ENCODE measurements at places on chromosomes 5 and 9.

DNA sequence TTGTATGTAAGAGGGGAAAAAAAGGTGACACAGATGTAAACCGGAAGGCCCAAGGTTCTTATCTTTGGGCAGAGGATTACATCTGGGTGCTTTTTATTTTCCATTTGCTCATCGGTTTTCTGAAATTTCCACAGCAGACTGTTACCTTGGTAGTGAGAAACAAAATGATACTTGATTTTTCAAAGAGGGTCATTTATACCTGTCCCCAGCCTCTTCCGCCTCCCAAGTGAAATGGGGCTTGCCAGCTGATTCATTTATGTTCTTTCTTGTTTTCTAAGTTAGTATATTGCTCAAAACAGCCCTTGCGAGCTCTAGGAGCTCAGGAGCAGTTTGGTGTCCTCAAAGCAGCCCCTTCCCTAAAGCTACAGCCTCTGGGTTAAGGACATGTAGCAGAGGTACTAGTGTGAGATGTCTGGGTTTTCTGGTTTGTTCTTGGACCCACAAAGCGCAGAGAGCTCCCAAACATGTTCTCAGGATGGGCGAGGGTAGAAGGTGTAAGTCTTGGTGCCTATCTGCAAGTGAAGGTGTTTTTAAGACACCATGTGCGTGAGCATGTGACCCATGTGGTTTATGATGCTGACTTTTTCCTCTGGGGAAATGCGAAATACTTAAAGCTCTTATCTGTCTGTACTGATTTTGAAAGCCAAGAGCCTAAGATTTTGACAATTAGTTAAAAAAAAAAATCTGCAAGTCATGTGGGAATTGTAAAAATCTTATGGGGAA is 38.3 kb downstream of the DAPK1 start:
- DNase-seq: no peak

DNA sequence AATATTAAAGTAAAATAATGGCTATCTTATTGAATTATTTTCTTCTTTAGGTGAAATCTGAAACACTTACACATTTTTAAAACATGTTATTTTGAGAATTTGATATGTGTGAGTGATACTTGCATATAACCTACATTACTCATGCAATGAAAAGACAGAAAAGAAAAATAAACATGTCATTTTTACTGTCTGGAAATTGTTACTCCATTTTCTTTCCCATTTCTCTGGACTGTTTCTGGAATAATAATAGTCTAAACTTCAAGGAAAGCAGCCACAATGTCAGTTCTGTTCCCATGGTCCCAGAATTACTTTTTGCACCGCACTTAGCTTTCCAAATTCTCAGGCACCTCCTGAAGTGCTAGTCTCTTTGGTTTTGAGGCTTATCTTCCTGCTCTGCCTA is 145.5 kb downstream of the PRR16 start:
- no peak for DNase-seq

DNA sequence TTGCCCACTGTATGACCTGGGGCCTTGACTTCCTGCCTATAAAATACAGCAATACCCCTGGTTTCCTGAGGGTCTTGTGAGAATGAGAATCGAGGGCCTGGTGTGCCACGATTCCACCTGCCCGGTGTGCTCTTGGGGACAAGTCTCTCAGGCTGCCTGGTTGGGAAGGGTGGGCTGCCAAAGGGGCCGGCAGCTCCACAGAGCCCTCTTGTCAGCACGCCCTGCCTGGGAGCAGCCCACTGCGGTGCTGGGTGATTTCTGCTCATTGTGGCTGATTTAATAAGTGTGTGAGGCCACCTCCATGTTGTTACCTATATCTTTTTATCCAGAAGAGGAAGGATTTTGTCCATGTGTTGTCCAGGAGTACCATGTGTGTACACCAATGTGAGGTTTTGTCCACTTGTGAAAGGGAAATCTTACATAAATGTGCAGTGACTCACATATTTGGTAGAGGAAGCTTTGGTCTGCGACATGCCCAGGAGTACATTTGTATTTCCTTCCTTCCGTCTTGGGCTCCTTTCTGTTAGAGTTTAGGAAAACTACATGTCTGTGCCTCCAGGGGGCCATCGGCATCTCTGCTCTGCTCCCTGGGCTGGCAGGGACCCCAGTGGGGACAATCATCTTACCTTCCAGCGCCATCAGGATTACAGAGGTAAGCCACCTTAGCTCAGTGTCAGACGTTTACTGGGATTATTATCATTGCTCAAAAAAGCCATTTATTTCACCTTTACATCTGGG is 108.6 kb downstream of the PHF2 start:
- DNase-seq: no peak

DNA sequence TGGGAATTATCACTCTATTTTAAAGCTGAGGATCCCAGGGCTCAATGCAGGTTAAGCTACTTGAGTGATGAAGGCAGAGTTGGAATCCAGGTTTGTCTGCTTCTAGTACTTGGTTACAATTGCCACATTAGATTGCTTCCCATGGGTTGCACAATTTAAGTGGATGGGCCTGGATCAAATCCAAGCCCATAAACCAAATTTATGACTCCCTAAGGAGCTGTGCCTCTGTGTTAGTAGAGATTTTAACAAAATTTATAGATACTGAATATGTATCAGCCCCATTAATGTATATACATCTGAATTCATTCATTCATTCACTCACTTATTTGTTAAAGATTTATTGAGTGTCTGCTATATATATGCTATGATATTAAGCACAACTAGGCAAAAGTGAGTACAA is 332.3 kb upstream of the KLF9 start:
- no peak for DNase-seq

GRCh38 chr9:101705135-101705661 is 33.2 kb downstream of the GRIN3A start:
- no peak for DNase-seq

DNA sequence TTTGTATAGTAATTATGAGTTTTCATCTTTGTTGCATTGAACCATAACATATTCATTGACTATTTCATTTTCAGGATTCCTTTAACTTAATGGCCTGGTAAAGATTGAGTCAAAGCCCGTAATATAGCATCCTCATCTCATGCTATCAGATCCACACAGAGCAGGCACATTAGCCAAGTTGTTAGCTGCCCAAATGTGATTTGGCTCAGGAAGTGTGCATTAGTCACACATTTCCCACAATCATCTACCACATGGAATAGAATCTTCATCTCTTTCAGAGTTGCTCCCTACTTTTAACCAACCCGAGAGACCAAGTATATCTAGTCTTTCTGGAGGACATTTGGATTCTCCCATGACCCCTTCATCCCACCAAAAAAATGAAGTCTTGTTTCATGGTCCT is 481.0 kb upstream of the PTGER4 start:
- no peak for DNase-seq

DNA sequence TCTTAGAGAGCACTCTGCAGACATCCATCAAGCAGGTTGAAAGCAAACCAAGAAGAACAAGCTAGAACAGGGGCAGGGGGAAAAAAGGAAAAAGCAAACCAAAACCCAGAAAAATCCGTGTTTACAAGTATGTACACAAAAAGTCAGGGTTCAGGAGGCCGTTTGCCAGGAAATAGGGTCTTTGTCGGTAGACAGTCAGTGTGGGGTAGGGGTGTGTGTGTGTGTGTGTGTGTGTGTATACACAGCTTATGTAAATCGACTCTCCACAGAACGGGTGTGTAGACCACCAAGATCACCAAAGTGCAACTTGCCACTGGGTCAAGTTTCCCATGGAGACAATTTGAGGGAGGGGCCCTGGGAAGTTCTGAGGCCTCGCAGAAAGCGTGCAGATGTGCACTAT is 13.1 kb downstream of the SPRY4 start:
- DNase-seq: no peak

- no peak for DNase-seq
These were observed 129.9 kb upstream of the MOCS2 start for GRCh38 chr5:53239301-53239990.

DNA sequence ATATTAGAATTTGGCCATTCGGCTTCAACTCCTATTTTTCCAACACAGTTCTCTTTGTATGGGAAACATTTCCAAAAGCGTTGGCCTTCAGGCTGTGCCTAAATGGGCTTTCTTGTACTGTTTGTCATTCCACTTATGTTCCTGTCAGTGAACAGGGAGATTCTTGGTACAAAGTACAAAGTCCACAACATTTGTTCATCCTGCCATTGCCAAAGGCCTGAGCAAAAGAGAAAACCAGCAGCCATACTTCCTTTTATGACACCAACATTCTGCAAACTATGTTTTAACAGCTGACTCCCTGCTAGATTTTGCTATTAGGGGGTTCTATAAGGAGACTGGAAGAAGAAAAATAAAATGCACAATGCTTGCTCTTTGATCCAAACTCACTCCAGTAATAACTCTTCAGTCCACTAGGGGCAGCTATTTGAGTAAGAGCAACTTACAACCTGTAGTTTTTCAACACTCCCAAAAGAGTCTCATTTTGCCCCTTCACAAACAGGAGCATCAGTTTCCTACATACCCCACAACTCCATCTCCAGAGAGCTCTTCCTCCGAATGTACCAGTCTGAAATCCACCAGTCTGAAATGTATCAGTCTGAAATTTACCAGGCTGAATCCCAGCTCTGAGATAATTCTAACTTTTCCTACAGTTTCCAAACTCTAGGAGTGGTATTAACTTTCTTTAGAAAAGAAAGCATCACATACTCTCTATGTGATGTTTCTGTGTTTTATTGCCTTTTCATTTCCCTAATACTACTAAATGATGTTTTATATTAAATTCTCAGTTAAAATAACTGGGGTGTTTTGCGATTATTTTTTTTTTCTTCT is 693.8 kb downstream of the DNAH5 start:
- no peak for DNase-seq

DNA sequence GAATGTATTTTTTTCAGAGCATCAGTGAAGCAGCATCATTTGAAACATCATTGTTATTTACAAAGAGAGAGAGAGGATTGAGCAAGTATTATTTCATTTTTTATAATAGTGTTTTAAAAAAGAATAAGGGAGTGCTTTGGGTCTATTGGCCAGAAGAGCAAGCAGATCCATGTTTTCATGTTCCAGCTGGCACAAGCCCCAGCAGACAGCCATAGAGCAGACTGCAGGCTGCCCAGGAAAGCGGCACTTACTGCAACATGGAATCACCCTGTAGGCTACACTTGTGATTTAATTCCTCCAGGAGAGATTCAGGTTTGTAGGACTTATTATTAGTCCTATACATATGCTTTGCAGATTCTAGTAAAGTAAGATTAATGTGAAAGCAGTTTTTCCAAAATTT is 407.0 kb upstream of the GRAMD2B start:
- DNase-seq: peak; percentile 58

- no peak for DNase-seq
These were observed 140.6 kb upstream of the LIFR start for GRCh38 chr5:38697013-38697412.

DNA sequence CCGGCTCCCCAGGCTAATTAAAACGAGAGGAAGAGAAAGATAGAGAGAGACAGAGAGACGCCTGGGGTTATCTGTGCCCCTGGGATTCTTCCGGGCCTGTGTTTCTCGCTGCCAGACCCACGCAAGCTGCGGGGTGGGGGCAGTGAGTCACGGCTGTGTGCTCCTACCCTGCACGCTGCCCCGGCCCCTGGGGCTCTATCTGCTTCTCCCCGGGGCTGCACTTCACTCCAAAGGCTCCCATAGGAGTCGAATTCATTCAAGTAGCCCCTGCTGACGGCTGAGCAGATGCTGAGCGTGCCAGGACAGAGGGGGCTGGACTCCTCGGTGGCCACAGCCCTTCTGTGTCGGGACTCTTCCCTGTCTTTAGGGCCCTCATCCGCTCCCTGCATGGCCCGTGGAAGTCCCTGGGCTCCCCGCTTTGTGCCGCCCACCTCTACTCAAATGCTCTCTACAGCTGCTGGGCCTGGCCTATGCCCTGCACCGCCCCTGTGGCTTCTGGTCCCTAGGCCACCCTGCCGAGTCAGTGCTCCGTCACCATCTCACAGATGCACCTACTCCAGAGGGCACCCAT is 22.8 kb downstream of the SARDH start:
- DNase-seq: peak; percentile 72

- no peak for DNase-seq
These were observed 245.1 kb downstream of the CACNA1B start for GRCh38 chr9:138122676-138123075.

DNA sequence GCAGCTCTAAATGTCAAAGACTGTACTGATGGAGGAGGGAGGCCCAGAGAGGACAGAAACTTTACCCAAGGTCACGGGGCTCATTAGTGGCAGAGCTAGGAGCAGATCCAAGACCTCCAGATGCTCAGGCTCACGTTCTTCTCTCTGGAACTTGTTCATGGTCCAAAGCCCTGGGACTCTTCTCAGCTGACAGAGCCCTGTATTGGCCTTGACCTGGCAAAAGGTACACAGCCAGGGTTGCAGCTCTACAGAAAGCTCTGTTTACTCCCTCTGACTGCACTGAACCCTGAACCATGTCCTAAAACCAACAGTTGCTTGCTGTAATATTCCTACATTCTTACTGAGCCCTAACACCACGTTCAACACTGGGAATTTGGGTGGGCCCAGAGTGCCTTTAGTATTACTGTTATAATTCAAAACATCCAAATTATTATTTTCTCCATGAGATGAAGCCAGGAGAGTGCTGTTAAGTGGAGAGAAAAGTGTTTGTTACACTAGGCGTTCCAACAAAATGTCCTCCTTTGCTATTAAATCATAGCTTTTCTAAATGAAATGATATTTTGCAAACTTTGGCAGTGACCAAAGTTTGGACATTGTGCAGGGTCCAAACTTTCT is 602.4 kb upstream of the CLINT1 start:
- no peak for DNase-seq

GRCh38 chr5:59342181-59342580 is 551.3 kb downstream of the PDE4D start:
- DNase-seq: no peak

- no peak for DNase-seq
These were observed 248.4 kb downstream of the PLK2 start for GRCh38 chr5:58211441-58211840.

- no peak for DNase-seq
These were observed 581.4 kb downstream of the CDK5RAP2 start for GRCh38 chr9:119998614-119999013.

DNA sequence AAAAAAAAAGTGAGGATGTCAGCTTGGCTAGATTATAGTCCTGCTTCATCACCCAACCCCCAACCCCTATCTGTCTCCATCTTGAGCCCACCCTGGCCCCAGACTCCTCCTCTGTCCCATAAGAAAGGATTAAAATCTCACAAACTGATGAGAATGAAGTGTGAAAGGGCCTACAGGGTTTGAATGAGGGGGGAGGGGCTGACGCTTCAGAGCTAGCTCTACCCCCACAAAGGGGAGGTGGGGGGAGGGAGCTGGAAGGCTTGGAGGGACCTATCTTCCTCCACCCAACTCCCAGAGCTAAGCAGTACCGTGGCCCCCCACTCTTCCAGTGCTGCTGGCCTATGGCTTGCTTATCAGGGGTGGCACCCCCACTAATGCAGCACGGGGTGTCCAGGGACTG is 43.7 kb upstream of the HAND1 start:
- no peak for DNase-seq

DNA sequence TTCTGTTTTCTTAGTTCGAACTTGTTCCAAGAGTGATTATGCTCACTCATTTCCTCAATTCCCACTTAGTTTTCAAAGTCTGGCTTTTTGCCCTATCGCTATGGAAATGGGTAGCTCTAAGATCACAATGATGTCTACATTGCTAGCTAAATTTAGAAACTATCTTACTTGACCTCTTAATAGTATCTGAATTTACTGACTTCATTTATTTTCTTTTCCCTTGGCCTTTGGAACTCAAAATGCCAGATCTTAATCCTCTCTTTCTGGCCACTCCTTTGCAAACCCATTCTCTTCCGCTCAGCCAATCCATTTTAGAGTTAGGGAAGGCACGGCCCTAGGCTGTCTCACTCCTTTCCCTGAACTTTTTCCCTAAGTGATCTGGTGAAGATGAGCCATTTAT is 137.0 kb downstream of the FER start:
- no peak for DNase-seq

- DNase-seq: no peak
These were observed 94.1 kb downstream of the PLCXD3 start for GRCh38 chr5:41416336-41416735.

- no peak for DNase-seq
These were observed 287.7 kb upstream of the DAP start for GRCh38 chr5:11048760-11049159.

All from heart right ventricle (tissue), 16 donors.